ENCODE measurements at places on chromosomes 3 and 15.

GRCh38 chr3:109863701-109864100 is 526.4 kb upstream of the DPPA4 start:
- DNase-seq = no peak

DNA sequence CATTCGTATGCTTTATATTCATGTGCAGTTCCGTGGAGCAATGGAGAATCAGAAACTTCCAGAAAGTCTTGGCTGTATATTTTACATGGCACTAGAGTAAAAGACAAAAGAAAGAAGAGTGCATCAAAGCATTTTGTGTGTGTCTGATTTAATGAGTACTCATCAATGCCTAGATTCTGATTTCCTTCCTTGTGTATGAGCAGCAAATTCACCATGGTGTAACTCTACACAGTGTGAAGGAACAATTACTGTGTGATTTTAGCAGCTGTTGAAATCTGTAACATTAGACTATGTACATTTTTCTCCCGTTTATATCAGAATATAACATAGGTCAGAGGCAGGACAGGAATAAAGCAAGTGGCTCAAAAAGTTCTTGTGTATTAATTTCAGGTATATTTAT is 102.0 kb upstream of the TSC22D2 start:
- DNase-seq = no peak

DNA sequence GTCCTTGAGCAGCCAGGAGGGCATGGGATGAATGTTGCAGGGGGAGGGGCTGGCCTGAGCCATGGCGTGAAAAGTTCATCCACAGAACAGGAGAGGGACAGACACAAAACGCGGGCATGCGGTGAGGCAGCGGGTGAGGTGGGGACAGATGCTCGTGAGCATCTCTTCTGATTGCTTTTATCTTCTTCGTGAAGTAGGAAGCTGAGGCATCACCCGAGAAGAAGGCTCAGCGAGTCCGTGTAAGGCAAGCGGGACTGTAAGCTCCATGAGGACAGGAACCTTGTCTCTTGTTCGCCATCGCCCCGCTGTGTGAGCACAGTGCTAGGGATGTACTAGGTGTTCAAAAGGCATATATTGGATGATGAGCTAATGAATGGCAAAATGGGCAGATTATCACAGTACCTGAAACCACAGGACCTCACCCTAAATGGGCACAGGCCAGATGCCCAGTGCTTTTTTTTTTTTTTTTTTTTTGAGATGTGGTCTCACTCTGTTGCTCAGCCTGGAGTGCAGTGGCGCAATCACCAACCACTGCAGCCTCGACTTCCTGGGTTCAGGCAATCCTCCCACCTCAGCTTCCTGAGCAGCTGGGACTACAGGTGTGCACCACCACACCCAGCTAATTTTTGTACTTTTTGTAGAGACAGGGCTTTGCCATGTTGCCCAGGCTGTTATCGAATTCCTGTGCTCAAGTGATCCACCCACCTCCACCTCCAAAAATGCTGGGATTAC is 46.8 kb downstream of the CPN2 start:
- DNase-seq = no peak

DNA sequence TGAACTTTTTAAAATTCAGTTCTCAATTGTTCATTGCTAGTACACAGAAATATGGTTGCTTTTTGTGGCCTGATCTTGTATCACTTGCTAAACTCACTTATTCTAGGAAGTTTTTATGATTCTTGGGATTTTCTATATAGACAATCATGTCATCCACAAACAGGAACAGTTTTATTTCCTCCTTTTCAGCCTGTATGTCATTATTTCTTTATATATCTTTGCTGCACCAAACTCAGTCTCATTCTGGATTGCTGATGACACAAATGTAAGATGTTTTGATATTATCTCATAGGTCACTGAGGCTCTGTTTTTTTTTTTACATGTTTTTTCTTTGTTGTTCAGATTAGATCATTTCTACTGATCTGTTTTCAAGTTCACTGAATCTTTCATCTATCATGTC is 71.7 kb downstream of the TTBK2 start:
- DNase-seq = no peak

GRCh38 chr15:42154212-42154941 is 2.1 kb downstream of the PLA2G4F start:
- DNase-seq = no peak

GRCh38 chr3:180802837-180803236 is 109.6 kb upstream of the FXR1 start:
- no peak for DNase-seq

- DNase-seq = no peak
Observed at GRCh38 chr15:79358069-79358468, 47.2 kb downstream of the TMED3 start.

DNA sequence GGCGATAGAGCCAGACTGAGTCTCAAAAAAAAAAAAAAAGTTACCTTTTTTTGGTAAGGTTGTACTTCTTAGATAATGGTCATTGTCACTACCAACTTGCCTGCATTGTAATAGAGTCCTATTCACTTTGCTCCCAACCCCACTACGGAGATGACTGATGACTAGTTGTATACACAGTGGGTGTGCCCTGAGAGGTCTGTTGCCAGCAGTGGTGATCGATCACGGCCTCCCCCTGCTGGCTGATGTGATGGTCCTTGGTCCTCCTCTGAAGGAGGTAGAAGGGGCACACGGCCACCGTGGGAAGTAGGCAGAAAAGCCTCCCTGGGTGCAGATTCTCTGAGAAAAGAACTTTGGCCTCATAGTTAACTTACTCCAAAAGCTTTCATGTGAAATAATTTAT is 10.7 kb downstream of the GCNT3 start:
- peak; percentile 2 for DNase-seq

DNA sequence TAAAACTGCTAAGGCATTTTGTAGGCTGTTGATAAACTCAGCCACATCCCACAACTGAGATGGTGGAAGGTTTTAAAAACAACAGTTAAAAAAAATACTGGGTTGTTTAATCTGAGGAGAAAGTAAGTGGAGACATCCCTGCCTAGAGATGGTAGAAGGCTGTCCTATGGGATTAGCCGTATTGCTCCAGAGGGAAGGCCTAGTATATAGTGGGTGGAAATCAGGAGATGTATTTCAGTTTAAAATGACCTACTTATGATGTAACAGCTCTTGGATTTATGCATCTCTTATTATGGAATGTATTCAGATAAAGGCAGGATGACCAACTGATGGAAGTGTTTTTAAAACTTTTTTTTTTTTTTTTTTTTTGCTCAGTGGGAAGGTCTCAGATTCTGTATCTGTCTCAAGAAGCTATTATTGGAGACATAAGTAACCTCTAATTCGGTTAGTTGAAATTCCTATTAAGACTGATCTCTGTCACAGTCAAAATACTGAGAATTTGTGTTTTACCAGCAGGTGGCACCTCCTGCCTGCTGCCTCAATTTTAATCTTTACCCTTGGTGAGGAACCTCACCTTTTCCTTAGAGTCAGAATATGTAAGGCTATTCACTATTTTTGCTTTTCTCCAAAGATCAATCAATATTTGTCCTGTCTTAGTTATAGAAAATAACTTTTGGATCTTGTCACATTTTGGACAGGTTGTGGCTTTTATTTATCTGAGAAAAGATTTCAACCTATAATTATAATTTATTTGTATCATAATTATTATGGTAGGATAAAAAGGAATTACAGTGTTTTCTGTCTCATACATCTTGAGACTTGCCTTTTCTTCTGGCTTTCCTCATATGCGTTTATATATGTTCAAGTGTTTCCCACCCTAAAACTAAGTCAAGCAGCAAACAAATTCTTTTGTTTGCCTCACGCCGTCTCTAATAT is 63.0 kb downstream of the VPS8 start:
- no peak for DNase-seq

DNA sequence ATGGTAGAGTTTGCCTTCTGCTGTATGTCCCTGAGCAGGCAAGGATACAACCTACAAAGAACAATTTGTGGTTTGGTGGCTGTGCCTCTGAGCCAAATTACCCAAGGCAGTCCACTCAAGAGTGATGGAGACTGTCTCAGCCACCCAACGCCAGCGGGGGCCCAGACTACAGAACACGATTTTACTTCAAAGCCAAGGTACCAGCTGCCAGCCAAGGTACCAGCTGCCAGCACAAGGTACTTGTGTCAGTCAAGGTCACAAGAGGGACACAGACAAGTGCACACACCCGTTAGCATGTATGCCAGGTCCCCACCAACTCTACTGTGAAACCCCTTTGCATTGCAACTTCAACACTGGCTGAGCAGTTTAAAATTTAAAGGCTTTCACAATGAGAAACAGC is 23.5 kb downstream of the COLQ start:
- no peak for DNase-seq

- no peak for DNase-seq
Observed at GRCh38 chr3:68142441-68142840, 488.0 kb upstream of the SUCLG2 start.

DNA sequence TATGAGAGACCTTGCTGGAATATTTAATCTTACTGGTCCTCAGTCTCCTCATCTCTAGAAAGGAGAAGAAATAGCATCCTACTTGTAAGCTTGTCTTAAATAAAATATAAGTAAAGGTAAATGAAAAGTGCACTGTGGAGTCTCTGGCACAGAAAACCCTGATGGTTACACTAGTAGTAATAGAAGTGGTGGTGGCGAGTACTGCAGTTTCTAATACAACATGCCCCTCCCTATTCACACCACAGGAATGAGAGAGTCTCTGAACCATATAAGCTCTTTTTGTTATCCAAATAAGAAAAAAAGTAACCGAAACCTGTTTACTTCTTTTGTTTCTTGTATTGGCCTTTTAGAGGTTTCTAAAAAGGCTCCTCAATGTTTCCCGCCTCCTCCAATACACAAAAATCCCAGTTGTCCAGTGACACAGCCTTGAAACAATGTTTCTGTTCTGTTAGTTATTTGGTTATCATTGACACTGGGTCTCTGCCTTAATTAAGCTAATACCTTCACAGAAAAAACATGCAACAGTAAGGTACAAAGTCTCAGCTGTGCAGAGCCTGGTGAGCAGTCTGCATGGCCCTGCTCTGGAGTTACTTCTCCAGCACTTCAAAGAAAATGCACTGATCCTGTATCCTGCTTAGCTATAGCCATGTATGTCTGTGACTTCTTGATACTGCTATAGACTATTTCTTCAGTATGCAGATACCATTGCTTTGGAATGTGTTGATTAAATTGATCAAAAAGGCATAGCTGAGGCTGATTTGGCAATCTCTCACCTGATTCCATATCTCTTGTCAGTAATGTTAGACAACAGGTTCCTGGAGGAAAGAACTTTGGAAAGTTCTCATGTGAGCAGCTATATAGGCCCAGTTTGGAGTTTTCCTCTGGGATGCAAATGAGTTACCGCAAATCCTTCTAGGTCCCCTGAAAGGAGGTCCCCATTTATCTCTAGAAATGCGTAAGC is 315.6 kb upstream of the IL12A start:
- DNase-seq = no peak

DNA sequence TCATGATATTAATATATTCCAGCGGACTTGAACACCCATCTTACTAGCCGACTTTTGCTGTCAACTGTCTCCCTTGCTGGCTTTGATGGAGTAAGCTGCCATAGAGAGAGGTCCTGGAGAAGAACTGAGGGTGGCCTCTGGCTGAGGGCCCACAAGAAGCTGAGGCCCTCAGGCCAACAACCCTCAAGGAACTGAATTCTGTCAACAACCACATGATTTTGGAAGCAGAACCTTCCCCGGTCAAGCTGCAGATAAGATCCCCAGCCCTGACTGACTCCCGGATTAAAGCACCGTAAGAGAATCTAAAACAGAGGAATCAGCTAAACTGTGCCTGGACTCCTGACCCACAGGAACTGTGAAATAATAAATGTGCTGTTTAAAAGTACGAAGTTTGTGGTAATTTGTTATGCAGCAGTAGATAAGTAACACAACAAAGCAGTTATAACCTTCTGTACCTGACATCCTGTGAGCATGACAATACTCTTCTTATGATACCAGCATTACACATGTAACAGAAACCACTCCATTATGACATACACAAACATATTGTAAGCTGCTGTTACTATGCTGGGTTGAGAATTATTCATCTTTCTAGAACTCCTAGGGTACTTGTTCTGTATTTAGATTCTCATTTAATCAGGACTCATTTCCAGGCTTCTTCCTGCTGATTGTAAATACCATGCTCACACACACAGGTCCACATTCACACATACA is 66.2 kb downstream of the HES1 start:
- DNase-seq = no peak

DNA sequence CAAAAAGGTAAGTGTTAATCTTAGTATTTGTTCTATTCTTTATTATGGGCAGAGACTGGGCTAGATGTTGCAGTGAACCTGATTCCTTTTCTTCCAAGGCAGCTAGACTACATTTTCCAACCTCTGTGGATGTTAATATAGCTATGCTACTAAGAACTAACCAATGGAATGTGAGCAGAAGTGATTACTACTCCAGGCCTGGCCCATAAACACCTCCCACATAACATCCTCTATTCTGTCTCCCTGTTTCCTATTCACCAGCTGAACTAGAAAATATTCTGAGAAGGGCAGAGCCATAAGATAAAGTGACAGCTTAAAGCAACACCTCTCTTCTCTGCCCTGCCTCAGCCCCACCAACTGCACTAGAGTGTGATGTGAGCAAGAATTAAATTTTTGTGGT is 29.4 kb downstream of the CD200R1L start:
- DNase-seq = no peak

GRCh38 chr3:194270627-194271459 is 80.3 kb downstream of the CPN2 start:
- no peak for DNase-seq

DNA sequence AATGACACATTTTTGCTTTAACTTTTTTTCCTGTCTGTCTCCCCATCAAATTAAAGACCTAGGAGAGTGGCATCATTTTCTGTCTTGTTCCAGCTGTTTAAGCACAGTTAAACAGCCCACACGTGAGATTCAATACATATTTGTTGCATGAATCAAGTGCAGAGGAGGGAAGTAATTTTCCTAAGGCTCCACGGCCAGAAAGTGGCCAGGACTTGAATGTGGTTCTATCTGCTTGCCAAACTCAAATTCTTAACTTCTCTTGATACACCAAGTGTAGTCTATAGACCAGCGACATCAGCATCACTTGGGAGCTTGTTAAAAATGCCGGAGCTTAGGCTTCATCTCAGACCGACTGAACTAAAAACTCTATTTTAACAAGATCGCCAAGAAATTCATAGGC is 724.8 kb upstream of the CFAP20DC start:
- DNase-seq = no peak

DNA sequence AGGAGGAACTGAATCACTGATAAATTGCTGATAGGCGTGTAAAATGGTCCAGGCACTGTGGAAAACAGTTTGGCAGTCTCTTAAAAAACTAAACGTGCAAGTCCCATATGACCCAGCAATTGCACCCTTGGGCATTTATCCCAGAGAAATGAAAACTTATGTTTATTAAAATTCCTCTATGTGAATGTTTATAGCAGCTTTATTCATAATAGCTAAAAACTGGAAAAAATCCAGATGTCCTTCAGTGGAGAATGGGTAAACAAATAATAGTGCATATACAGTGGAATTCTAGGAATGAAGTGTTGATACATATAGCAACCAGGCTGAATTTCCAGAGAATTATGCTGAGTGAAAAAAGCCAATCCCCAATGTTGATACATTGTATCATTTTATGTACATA is 482.2 kb upstream of the PDZRN3 start:
- no peak for DNase-seq

GRCh38 chr3:64693031-64693430 is 5.2 kb upstream of the ADAMTS9 start:
- no peak for DNase-seq

GRCh38 chr3:134251731-134252391 is 1.2 kb upstream of the RYK start:
- no peak for DNase-seq

- no peak for DNase-seq
Observed at GRCh38 chr3:65322910-65323309, 635.1 kb upstream of the ADAMTS9 start.

- no peak for DNase-seq
Observed at GRCh38 chr15:40499931-40500330, 29.1 kb downstream of the CHST14 start.
